K562 (cell line): ENCODE measurements at places on chromosomes 7 and 10. TPM values are rescaled to one million over a fixed set of nuclear protein-coding genes. Genes with fewer than 3 reads are reported as not detected.

NPC1L1 gene
- polyA plus RNA-seq: 0.07 TPM in 1 of 2 replicates, not detected in the other

IL2RA gene
- polyA plus RNA-seq: not detected in 2 replicates

DKK1 gene
- not detected in 2 replicates for polyA plus RNA-seq

DNA sequence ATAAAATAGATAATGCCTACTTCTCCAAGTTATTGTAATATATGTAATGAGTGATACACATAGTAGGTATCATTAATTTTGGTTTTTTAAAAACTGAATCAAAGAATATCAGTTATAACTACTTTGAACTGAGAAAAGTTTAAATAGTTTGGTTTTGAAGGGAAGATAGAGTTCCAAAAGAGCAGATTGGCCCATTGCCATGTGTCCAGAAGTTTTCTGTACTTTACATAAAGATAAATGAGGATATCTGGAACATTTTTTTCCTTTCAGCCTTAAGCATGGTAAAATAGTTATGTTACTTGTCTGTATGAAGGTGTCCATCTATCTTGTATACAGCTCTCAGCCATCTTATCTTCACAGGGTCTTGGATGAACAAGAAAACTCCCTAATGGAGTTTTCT, 97.9 kb upstream of the MXI1 start:
- DNase-seq: no peak

HYAL4 gene
- not detected in 2 replicates for polyA plus RNA-seq

- DNase-seq: no peak
These were observed 153.0 kb upstream of the GPR26 start for GRCh38 chr10:123512901-123513775.

DNA sequence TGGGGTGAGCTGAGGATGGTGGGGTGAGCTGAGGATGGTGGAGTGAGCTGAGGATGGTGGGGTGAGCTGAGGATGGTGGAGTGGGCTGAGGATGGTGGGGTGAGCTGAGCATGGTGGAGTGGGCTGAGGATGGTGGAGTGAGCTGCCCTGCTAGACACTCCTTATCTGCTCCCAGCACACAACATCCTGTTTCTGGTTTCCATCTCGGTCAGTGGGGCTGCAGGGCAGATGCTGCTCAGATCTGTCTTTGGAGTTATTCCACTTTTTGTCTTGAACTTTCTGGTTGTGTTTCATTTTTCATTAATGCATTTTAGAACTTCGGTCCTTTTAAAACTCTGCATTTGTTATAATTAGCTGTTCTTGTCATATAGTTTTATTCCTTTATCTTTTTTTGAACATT, 67.9 kb upstream of the ANTXRL start:
- peak; percentile 52 for DNase-seq

DNA sequence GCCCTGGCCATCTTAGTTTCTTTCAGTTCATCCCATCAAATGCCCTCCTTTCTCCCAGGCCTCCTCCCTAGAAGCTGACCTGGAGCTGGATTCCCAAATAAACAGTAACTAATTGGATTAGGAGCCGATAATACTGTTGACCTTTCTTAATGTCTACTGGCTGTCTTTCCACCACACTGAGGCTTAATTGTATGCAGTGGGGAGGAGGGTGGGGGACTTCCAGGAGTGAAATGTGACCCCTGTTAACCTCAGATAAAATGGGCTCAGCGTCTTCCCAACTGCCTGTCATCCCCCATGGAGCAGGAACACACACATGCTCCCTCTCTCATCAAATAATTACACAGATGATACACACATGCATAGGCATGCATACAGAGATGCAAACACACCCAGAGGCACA, 53.7 kb upstream of the LBX1 start:
- no peak for DNase-seq

CDHR1 gene
- 0.30 and 0.46 TPM in 2 replicates for polyA plus RNA-seq

GRCh38 chr7:153934048-153934447, 118.2 kb upstream of the DPP6 start:
- DNase-seq: no peak
